BE2C (cell line): ENCODE measurements at places on chromosomes 16 and 17.

- DNase-seq, result no peak
Observed at GRCh38 chr16:74465851-74466685, 44.8 kb upstream of the CLEC18B start.

GRCh38 chr16:804193-805048 lies 3.9 kb upstream of the GNG13 start:
- DNase-seq, result no peak

DNA sequence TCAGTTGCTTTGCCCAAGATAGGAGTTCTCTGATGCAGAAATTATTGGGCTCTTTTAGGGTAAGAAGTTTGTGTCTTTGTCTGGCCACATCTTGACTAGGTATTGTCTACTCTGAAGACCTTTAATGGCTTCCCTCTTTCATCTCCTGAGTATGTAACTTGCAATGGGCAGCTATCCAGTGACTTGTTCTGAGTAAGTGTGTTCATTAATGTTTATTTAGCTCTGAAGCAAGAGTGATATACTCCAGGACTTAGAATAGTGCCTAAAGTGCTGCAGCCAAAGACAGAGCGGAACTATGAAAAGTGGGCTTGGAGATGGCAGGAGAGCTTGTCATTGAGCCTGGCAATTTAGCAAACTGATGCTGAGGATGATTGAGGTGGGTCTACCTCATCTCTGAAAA lies 8.8 kb upstream of the TANGO6 start:
- no peak for DNase-seq

GRCh38 chr17:78496311-78496710 lies 80.9 kb downstream of the DNAH17 start:
- no peak for DNase-seq

DNA sequence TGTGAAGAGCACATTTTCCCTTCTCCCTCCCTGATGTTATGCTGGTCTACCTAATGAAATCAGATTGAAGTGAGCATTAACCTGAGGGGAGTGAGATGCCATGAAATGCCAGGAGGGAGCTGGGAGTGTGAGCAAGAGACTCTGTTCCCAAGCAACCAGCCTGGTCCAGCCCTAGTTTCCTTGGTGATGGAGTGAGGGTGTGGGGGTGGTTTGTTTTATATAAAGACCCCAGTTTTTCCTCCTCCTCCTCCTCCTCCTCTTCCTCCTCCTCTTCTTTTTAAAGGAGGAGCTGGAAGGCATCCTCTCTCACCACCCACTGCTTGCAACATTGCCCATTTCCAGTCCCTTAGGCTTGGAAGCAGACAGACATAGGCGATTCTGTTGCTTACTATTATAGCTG lies 97.1 kb downstream of the DNAH3 start:
- DNase-seq, result no peak

GRCh38 chr16:79800016-79800608 lies 199.6 kb upstream of the MAF start:
- DNase-seq, result no peak

- no peak for DNase-seq
Observed at GRCh38 chr17:65039336-65039988, 17.1 kb downstream of the GNA13 start.

GRCh38 chr17:17739388-17740066 lies 58.3 kb downstream of the RAI1 start:
- peak; percentile 50 for DNase-seq

DNA sequence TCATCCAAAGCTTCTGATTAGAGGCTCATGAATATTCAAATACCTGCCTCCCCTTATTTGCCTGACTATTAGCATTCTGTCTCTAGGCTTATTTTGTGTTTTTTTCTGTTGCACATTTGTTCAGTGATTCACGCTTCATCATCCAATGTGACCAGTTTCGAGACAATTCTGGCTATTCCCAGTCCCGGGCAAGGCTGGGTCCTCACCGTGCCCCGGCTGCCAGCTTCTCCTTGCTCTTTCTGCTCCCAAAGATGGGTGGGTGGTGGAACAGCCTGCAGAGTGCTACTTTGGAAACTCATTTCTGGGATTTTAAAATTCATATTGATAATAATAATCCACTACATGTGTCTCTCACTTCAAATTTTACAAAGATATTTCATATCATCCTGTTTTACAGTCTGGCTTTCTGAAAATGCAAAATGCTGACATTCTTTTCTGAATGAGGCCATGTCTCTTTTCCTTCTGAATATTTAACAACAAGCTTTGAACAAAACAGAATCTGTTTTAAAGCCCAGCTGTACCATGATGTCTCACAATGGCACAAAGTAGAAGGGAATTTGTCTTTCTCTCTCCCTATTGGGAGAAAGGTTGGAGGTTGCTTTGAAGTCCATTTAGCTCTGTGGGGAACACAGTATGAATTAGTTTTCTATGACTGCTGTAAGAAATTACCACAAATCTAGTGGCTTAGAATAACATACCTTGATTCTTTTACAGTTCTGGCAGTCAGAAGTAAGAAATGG lies 116.9 kb upstream of the CDH13 start:
- DNase-seq, result no peak

DNA sequence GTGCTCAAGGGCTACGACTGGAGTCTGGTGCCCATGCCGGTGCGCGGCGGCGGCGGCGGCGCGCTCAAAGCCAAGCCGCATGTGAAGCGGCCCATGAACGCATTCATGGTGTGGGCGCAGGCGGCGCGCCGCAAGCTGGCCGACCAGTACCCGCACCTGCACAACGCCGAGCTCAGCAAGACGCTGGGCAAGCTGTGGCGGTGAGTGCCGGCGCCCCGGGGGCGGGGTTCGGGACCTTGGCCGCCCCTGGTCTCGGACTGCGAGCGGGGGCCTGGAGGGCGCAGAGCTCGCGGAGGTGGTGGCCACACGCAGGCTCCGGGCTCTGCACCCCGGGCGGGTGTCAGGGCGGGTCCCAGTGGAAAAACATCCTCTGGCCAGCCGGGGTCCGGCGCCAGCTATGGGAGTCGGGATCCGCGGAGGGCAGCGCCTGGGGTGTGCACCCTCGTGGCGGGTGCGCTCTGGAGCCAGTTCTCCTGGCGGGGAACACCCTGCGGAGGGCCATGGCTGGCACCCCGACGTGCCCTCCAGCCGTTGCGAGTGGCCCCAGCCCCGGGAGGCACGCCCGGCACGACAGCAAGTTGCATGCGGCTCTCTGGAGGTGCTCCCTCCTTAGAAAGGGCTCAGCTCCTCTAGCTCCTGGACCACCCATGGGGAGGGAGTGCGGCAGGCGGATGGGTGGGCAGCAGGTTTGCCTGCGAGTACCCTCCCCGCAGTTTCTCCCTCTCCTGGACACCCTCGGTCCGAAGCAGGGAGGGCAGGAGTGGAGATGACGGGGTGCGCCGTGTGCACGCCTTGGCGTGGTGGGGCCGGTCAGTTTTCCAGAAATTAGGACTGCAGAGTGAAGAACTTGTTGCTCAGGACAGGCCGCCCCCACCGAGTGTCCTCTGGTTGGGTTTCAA lies 824 bp downstream of the SOX8 start:
- DNase-seq, result no peak

DNA sequence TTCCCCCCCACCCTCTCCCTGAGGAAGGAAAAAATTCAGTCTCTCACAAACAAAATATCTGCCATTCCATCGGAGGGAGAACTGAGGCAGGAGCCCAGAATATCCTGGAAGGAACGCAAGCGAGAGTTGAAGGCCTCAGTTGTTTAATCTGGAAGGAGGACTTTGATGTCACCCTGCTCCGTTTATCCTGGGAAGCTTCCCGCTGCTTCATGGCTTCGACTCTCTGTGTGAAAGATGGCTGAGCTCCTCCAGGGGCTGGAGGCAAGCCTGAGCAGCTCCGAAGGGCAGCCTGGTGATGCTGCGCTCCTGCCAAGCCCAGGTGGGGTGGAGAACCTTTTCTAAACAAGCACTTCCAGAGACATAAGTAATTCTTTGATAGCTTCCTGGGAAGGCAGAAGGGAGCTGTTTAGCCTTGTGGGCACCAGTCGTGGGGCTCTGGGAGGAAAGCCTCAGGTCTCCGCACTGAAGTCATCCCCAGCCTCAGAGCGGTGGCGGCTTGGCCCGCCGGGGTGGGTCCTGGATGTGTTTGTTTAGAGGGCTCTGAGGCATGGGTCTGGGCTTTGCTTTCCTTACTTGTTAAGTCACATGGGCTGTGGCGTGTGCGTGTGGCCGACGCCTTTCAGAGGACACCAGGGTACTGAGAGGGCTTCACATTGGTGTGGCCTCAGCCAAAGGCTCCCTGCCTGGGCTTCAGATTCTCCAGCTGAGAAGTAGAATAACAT lies 7.9 kb downstream of the NKD1 start:
- DNase-seq, result no peak

DNA sequence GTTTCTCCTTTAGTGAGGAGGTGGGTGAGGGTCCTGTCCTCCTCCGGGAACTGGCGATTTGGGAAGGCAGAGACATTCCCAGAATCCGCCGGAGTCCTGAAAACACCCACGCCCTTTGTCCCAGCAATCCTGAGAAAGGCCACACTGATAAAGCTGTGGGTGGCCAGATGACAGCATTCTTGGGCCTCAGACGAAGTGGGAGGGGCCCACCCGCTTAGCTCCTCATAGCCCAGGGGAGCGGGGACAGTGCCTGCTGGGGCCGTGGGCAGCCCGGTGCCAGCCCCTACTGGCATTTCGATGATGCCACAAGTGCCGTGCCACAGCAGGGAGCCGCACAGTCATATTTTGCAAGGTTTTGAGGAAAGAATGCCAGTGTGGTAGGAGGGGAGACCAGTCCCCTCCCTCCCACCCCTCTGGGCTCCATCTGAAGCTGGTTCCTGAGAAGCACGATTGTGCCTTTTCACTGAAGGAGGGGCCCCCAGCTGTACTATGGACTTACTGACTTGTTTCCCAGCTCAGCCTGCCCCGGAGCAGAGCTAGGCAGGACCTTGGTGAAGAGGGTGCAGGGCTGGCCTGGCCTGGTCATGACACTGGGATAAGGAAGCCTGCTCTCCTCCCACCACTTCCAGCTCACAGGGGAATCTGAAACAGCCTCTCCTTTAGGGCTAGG lies 20.9 kb upstream of the MPRIP start:
- no peak for DNase-seq

DNA sequence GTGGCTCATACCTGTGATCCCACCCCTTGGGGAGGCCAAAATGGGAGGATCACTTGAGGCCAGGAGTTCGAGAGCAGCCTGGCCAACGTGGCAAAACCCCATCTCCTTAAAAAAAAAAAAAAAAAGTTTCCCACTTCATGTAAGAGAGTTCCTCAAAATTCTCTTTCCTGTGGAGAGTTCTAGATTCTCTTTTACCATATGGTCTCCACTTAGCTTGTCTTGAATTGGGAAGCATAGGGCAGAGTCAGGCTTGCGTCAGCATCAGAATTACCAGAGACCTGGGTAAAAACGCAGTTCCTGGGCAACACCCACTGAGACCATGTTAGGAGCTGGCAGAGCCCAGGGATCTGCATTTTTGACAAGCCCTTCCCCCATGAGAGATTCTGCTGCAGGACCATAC lies 158.4 kb downstream of the CCDC182 start:
- no peak for DNase-seq

- no peak for DNase-seq
Observed at GRCh38 chr17:21397341-21398190, 21.4 kb downstream of the KCNJ12 start.

DNA sequence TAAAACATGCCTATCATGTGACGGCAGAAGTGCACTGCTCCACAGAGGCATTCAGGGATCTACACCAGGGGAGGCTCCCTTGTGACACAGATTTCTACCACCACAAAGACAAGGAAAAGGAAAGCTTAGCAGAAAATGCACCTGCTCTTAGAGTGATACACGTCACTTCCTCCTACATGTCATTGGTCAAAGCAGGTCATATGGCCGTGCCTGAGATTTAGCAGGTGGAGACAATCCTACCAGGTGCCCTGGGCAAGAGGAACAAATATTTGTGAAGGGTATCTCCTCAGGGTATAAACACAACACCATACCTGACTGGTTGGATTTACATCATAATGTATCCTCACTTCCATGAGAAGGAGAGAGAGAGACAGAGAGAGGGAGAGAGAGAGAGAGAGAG lies 362.1 kb downstream of the HS3ST4 start:
- no peak for DNase-seq

- DNase-seq, result no peak
Observed at GRCh38 chr16:13856398-13856797, 63.6 kb upstream of the ERCC4 start.

DNA sequence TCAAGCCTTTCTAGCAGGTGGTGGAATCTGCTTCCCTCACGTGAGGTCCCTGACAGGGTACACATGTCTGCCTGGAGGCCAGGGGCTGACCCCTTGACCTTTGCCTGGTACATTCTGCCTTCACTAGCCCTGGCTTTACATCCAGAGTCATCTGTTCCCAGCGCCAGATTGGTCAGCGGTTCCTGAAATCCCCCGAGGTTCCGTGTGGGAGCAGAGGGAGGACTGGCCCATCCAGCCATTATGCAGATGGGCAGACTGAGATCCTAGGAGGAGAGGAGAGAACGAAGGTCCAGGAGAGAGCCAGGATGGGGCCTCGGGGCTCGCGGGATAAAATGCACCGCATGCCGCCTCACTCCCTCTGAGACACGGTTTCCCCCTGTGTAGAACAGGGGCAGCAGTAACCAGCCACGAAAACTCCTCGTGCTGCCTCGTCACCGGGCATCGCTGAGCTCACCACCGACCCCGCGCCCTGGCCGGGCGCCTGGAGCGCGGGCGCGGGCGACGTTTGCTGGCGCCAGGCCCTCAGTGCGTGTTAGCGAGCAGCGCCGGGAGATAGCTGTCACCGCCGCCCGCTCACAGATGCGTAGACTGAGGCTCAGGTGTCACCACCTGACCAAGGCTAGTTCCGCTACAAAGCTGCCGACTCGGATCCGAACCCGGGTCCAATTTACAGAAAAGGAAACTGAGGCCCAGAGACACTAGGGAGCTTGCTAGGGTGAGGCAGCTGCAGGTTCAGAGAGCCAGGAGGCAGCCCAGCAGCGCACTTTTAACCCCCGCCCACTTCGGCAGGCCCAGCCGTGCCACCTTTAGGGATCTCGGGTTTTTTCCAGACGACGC lies 811 bp upstream of the MAP2K3 start:
- no peak for DNase-seq
